Placental pericyte (primary cell): ENCODE measurements at places on chromosomes 6 and 20. TPM values are rescaled to one million over a fixed set of nuclear protein-coding genes. Genes with fewer than 3 reads are reported as not detected.

PCK1 gene
- total RNA-seq: not detected in 2 replicates

TASP1 gene
- total RNA-seq: 7.2 and 7.6 TPM in 2 replicates

OR2B6 gene
- total RNA-seq: not detected in 2 replicates

EMILIN3 gene
- under 0.01 TPM in 1 of 2 replicates, not detected in the other for total RNA-seq

C6orf15 gene
- not detected in 2 replicates for total RNA-seq

RIPOR3 gene
- 33.3 and 40.7 TPM in 2 replicates for total RNA-seq

WFDC12 gene
- not detected in 2 replicates for total RNA-seq

MUC22 gene
- total RNA-seq: not detected in 2 replicates

SCAND1 gene
- 61.1 and 80.8 TPM in 2 replicates for total RNA-seq

BEND6 gene
- 2.8 and 6.9 TPM in 2 replicates for total RNA-seq

TRIM31 gene
- total RNA-seq: not detected in 2 replicates

VWA7 gene
- total RNA-seq: 0.14 and 0.44 TPM in 2 replicates

NOX3 gene
- total RNA-seq: under 0.01 TPM in 1 of 2 replicates, not detected in the other

GFOD1 gene
- 9.4 and 10.3 TPM in 2 replicates for total RNA-seq

TFAP2D gene
- total RNA-seq: not detected in 2 replicates

FOXC1 gene
- 0.22 and 1.0 TPM in 2 replicates for total RNA-seq

BLTP3A gene
- 7.7 and 16.4 TPM in 2 replicates for total RNA-seq

GPR63 gene
- total RNA-seq: 0.22 and 0.57 TPM in 2 replicates

ANKRD66 gene
- total RNA-seq: not detected in 2 replicates

LST1 gene
- not detected in 2 replicates for total RNA-seq

NRSN1 gene
- not detected in 2 replicates for total RNA-seq

KCNK16 gene
- total RNA-seq: not detected in 2 replicates

ENPP4 gene
- total RNA-seq: 0.22 and 1.1 TPM in 2 replicates

RIMS1 gene
- 0.29 TPM in 1 of 2 replicates, not detected in the other for total RNA-seq

HMGN3 gene
- 7.7 and 20.2 TPM in 2 replicates for total RNA-seq

MICA gene
- 32.2 and 48.0 TPM in 2 replicates for total RNA-seq

GNAS-AS1 gene
- total RNA-seq: 0.44 and 1.0 TPM in 2 replicates

FOXF2 gene
- total RNA-seq: 3.1 and 4.6 TPM in 2 replicates

DDO gene
- total RNA-seq: 0.66 and 2.0 TPM in 2 replicates

KIAA1586 gene
- total RNA-seq: 6.3 and 14.9 TPM in 2 replicates

GDAP1L1 gene
- not detected in 2 replicates for total RNA-seq

RIPPLY2 gene
- total RNA-seq: not detected in 2 replicates
